ENCODE measurements at places on chromosomes 5 and 9. TPM values are rescaled to one million over a fixed set of nuclear protein-coding genes. Genes with fewer than 3 reads are reported as not detected.

Gene GABRP
- total RNA-seq, result not detected

Gene OTP
- total RNA-seq, result not detected

Gene KLHL3
- 1.4 TPM for total RNA-seq

Gene COL15A1
- 0.58 TPM for total RNA-seq

Gene SSNA1
- 154 TPM for total RNA-seq

Gene CCIN
- total RNA-seq, result 0.71 TPM

All from myometrial cell (primary cell).